ENCODE measurements at places on chromosomes 6 and 20. TPM values are rescaled to one million over a fixed set of nuclear protein-coding genes. Genes with fewer than 3 reads are reported as not detected.

The NFATC2 gene
- polyA plus RNA-seq = 2.8 TPM

The HLA-DOB gene
- 0.20 TPM for polyA plus RNA-seq

The MATN4 gene
- 0.05 TPM for polyA plus RNA-seq

The NFKBIL1 gene
- polyA plus RNA-seq = 16.7 TPM

The HSPA12B gene
- 8.9 TPM for polyA plus RNA-seq

All from right cardiac atrium (tissue), 5 donors.